ENCODE measurements at places on chromosomes 1 and 21. TPM values are rescaled to one million over a fixed set of nuclear protein-coding genes. Genes with fewer than 3 reads are reported as not detected.

Gene SGIP1
- polyA plus RNA-seq: not detected

Gene S100A12
- polyA plus RNA-seq: 2.6 TPM

Gene WNT2B
- not detected for polyA plus RNA-seq

Gene USH2A
- polyA plus RNA-seq: not detected

Gene FALEC
- not detected for polyA plus RNA-seq

Gene IRF6
- polyA plus RNA-seq: 5.2 TPM

Gene OLFML2B
- polyA plus RNA-seq: not detected

- no peak for DNase-seq
Measured at GRCh38 chr1:159554261-159554660, 18.5 kb upstream of the OR10J5 start.

GRCh38 chr1:25532970-25533369 lies 10.4 kb upstream of the LDLRAP1 start:
- no peak for DNase-seq

- no peak for DNase-seq
Measured at GRCh38 chr1:23497777-23498439, 13.9 kb upstream of the ASAP3 start.

GRCh38 chr1:201610858-201611257 lies 71.9 kb downstream of the NAV1 start:
- DNase-seq: no peak

GRCh38 chr1:155691992-155692528 lies 3.2 kb downstream of the DAP3 start:
- DNase-seq: no peak

- DNase-seq: no peak
Measured at GRCh38 chr1:10559386-10559785, 84.6 kb downstream of the PEX14 start.

- no peak for DNase-seq
Measured at GRCh38 chr1:160163615-160164014, 12.2 kb downstream of the ATP1A4 start.

DNA sequence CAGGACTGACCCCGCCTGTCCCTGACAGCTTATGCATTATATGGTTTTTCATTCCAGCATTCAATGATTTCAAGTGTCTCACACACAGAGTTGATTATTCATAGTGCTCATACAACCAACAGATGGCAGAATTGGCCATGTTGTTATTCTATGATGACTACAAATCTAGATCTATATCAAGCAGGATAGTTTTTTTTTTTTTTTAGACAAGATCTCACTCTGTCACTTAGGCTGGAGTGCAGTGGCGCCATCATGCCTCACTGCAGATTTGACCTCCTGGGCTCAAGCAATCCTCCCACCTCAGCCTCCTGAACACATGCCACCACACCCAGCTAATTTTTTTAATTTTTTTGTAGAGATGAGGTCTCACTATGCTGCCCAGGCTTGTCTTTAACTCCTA lies 40.1 kb upstream of the LRRC8D start:
- no peak for DNase-seq

DNA sequence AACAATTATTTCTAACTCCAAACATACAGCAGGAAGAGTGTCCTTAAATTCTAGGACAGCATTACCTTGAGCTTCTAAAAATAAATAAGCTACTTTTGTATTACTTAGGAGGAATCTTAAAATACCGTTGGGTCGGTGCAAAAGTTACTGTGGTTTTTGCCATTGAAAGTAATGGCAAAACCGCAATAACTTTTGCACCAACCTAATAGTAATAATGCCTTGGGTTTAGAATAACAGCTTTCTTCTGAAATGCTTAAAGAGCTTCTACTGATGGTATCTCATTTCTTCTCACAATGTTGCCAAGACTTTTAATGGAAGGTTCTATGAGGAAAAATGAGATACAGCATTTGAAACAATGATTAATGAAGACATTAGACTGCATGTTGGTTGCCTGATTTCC lies 179.9 kb downstream of the SEC16B start:
- no peak for DNase-seq

- DNase-seq: no peak
Measured at GRCh38 chr1:195345149-195345548, 1263.1 kb downstream of the KCNT2 start.

GRCh38 chr1:22831729-22832413 lies 121.2 kb downstream of the EPHB2 start:
- DNase-seq: no peak

- DNase-seq: peak; percentile 71
Measured at GRCh38 chr1:43073490-43074230, 98.4 kb downstream of the EBNA1BP2 start.

- DNase-seq: no peak
Measured at GRCh38 chr1:119737040-119737682, 25.4 kb downstream of the PHGDH start.

- DNase-seq: no peak
Measured at GRCh38 chr1:92043621-92044020, 13.8 kb downstream of the EPHX4 start.

DNA sequence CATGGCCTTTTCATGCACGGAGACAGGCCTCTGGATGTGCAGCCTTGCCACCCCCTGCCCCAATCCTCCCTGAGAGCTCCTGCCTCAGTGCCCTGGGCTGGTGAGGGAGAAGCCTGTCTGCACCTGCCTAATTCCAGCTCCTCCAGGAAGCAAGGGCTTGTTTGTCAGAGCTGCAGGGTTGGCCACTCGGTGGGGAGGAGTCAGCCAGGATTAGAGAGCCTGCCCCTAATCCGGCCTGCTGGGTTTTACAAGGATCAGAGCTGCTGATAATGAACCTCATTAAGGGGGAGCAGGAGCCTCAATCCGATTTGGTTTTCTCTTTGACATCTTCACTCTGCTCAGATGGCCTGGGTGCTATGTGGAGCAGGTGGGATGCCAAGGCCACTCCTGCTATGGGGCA lies 31.9 kb upstream of the LHX4 start:
- DNase-seq: no peak

GRCh38 chr1:24503059-24503751 lies 569 bp downstream of the RCAN3 start:
- no peak for DNase-seq

- peak; percentile 79 for DNase-seq
Measured at GRCh38 chr1:45205910-45206721, at the start of gene ZSWIM5. TSS of gene ZSWIM5 (minus strand) at chr1:45206605. CDS start at chr1:45206350, 255 bp downstream.
